ENCODE measurements at places on chromosomes 5 and 9. TPM values are rescaled to one million over a fixed set of nuclear protein-coding genes. Genes with fewer than 3 reads are reported as not detected.

GRCh38 chr5:181245427-181246275, 1.9 kb upstream of the RACK1 start:
- no peak for DNase-seq

DNA sequence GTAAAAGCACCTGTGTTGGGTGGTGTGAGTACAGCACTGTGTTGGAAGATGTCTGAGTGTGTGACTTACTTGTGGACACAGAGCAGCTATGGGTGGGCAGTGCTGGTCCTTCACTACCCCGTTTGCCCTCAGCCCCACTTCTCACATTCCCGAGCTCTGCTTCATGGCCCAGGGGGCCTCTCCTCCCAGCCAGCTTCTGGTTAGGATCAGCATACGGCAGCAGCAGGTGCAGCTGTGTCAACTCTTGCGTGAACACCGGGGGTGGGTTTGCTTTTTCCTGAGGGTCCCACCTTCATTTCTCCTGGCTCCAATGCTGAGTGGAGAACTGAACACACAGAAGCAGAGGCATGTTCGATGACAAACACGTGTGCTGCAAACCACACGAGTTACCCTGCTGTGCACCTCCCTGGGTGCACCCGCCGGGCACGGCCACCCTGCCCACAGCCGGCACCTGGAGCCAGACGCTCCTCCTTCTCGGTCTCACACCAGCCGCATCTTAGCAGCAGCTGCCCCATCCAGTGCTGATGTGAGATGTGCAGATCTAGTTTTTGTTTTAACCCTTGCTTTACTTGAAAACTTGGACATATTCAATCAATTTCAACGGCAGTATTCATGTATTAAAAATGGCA, 14.9 kb upstream of the SLC6A3 start:
- no peak for DNase-seq

DNA sequence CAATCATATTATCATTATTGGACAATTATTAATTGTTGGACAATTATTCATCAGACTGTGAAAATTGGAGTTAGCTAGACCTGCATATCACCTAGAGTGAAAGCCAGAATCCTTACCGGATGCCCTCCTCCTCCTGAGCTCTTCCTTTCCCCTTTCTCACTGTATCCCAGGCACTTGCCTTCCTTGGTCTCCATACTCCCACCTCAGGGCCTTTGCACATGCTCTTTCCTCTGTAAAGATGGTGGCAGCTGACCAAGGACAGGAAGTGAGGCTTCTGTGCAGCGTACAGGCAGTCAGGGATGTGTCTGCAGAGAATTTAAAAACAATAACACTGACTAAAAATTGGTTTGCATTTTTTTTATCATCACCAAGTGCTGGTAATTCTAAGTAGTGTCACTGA, 15.5 kb upstream of the FAM193B start:
- no peak for DNase-seq

DNA sequence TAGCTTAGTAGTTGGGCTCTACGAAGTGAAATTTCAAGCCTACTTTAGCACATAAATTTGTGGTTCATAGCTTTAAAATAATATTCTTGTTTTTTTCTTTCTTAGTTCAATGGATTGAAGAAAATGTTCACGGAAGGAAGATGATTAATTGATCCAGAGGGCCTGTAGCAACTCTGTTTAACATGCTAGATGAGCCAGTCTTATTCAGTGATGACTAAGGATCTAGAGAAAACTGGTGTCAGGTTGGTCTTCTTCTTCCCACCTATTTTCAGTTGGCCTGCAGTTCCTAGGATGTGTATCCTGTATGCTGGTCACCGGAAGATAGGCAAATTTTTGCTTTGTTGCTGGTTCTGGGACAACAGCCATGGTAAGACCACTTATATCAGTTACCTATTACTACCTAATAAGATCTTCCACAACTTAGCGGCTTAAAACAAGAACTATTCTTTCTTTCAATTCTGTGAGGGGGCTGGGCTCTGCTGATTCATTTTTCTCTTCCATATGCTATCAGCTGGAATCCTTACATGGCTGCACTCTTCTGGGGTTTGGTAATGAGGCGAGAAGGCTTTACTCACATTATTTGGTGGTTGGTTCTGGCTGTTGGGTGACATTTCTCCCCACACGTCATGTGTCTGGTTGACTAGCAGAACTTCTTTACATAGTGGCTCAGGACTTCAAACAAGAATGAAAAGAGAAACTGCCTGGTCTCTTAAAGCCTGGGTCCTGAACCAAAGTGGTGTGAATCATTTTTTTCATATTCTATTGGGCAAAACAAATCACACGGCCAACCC, 182.7 kb upstream of the ACTBL2 start:
- no peak for DNase-seq

DNA sequence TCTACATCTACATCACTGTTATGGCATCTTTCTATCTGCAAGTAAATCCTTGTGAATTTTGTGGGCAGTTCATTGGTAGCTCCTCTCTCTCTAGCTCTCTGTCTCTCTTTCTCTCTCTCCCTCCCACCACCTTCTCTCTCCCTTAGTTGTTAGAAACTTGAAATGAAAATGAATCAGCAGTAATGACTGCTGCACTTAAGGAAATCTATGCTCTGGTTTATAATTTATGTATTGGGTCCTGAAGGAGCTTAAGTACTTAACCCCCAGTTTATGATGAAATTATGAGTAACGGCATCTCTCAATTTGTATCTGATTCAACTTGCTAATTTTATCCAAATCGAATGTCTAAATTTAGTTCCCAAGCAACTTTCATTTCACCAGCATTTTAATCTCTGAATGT, 52.0 kb upstream of the PTGER4 start:
- no peak for DNase-seq

The DIPK1B gene
- total RNA-seq, result 0.11 TPM

DNA sequence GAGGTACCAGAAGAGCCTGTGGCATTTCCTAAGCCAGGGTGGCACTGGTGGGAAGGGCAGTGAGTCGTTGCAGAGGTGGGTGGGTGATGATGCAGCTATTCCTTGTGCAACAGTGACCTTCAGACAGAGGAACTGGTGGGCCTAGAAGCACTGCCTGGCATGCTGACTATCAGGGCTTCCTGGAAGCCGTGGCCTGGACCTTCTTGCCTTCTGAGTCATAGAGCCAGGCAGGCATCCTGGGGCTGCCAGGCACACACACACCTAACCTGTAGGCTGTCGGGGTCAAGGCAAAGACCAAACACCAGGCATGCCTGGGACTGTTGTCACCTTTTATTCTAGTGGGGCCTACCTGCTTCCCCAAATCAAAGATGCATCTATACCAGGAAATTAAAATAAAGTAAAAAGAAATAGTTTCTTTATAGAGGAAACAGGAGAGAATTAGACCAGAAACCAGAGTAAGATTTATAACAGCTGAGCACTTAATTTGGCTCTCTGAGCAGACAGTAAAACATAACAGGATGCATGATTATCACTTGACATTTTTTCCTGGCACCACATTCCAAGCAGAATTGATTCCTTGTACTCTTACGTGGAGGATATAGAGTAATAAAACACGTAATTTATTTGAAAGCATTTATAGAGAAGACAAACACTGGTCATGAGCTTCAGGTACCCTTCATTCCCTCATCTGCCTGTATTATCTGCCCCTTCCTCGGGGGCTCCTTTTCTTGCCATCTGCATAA, 25.1 kb downstream of the NANS start:
- DNase-seq, result no peak

- DNase-seq, result no peak
These were observed 19.4 kb upstream of the NOTCH1 start for GRCh38 chr9:136565086-136565714.

The HCN1 gene
- total RNA-seq, result not detected

The SOHLH1 gene
- not detected for total RNA-seq

- peak; percentile 42 for DNase-seq
These were observed at the start of gene ARL14EPL for GRCh38 chr5:116032094-116032517. Gene ARL14EPL, plus strand, starts transcription at chr5:116032472. Its CDS starts 18,994 bp downstream, at chr5:116051466.

DNA sequence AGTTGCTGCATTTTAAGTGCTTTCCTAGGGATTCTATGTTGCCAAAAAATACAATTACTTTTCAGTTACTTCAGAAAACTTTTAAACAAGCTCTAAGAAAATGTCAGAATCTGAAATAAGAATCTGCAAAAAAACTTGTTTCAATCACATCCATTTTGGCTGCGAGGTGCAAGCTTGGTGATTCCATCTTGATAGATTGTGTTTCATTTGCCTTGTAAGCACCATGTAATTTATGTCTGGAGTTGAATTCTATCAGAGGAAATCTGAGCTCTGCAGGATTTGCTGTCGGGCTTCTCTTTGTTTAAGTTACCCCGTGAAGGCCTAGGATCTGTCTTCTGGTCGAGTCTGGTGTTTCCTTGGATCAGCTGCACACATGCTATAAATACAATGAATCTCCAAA, 40.4 kb upstream of the MAN2A1 start:
- DNase-seq, result no peak

DNA sequence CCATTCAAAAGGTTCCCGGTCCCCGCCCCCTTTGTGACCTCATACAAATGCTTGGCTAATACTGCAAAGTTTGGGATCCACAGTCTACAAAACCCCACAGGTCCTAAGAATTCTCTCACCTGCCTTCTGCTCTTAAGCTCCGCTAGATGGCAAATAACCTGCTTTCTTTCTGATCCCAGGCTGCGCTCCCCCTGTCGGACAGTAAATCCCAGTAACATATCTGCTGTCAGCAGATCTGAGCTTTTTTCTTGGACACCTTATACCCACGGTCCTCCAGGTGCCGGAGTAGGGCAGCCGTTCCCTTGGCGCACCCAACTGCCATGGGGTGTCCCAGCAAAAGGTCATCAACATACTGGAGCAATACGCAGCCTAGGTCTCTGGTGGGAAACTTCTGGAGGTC, 39.0 kb upstream of the PPP1R26 start:
- DNase-seq, result no peak

The CCL19 gene
- not detected for total RNA-seq

- DNase-seq, result no peak
These were observed 509.4 kb upstream of the C9orf72 start for GRCh38 chr9:28082671-28083070.

The MOB3B gene
- 0.25 TPM for total RNA-seq

The MLLT3 gene
- total RNA-seq, result 60.6 TPM

DNA sequence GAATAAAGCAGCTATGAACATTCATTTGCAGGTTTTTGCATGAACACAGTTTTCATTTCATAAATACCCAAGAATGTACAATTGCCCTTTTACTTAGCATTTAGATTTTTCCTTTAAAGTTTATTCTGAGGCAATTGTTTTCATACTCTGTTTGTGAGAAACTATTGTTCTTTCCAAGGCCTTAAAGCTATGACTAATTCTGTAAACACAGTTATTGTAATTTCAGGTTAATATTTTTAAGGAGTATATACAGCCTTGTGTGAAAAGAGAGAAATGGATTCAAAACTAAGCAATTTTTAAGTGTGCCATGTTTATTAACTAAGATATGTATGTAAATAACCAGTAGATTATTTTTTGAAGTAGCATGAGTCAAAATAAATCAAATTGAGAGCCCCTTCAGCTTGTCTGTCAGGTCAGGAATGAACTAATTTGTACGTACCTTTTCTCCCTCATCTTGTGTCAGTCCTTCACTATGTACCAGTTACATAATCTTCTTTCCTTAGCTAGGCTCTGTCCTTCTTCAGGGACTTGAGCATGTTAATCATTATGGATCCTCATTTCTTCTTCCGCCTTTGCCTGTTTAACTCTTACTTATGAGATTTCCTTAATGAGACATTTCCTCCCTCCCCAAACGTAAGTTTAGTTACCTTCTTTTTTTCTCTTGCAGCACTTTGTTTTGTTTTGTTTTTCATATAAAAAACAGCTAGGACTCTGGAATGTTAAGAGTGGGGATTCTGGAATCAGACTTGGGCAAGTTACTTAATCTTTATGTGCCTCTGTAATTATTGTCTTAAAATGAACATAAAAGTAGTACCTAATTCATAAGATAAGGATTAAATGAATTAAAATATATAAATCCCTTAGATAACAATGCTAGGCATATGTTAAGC, 63.6 kb downstream of the NIPBL start:
- DNase-seq, result no peak

DNA sequence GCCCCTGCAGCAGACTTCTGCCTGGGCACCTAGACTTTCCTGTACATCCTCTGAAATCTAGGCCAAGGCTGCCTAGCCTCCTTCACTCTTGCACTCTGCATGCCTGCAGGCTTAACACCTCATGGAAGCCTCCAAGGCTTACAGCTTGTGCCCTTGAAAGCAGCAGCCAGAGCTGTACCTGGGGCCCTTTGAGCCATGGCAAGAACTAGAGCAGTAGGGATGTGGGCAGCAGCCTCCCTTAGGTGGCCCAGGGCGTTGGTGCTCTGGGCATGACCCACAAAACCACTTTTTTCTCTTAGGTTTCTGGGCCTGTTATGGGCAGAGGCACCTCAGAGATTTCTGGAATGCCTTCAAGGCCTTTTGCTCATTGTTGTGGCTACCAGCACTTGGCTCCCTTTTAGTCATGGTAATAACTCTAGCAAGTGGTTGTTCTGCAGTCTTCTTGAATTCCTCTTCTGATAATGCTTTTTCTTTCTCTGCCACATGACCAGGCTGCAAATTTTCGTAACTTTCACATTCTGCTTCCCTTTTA, 606.2 kb downstream of the TLE4 start:
- no peak for DNase-seq

DNA sequence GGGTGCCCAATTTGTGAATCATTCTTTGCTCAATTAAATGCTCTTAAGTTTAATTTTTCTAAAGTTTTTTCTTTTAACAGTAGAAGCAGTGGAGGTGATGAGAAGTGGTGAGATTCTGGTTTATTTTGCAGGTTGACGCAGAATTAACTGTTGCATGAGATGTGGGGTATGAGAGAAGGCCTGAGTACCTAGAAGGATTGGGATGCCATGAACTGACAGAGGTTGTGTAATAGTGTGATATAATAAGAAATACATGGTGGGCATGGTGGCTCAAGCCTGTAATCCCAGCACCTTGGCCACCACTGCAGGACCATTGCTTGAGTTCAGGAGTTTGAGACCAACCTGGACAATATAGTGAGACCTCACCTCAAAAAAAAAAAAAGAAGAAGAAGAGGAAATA, 8.4 kb upstream of the SH3TC2 start:
- DNase-seq, result no peak

GRCh38 chr5:80867233-80867632, 92.9 kb upstream of the RASGRF2 start:
- DNase-seq, result no peak

The GALT gene
- total RNA-seq, result 115 TPM

The ECM2 gene
- not detected for total RNA-seq

The PCDHA12 gene
- not detected for total RNA-seq

GRCh38 chr9:2771087-2771486, 53.8 kb downstream of the KCNV2 start:
- DNase-seq, result no peak

DNA sequence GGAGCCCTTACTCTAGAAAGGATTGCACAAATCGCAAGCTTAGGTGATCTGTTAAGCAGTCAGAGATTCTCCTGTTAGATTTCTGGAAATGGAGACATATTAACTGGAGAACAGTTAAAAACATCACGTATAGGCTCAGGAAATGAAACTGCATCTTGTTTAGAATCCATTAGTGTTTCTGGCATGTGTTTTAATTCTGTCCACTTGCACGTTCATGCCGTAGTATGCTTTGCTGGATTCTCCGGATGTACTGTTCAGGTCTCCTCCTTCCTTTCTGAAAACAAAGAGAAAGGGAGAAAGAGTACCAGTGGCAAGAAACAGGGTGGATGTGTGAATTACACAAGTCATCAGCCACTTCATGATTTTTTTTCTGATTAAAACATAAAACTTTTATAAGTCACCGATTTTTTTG, 2.5 kb upstream of the RGMB start:
- no peak for DNase-seq

GRCh38 chr5:55597014-55597981, 62.5 kb upstream of the PLPP1 start:
- DNase-seq, result no peak

- DNase-seq, result no peak
These were observed 4.0 kb downstream of the CSF1R start for GRCh38 chr5:150082374-150082773.

GRCh38 chr9:131270171-131271015, 5.9 kb downstream of the FAM78A start:
- DNase-seq, result peak; percentile 44

The EQTN gene
- not detected for total RNA-seq

The INSYN2B gene
- not detected for total RNA-seq

The SNAPC4 gene
- total RNA-seq, result 7.7 TPM

Data from CD4-positive, alpha-beta T cell (primary cell).